ENCODE measurements at places on chromosomes 5 and 9. TPM values are rescaled to one million over a fixed set of nuclear protein-coding genes. Genes with fewer than 3 reads are reported as not detected.

The SPATA9 gene
- not detected for total RNA-seq

The TRAF1 gene
- 0.38 TPM for total RNA-seq

The RLN1 gene
- 0.42 TPM for total RNA-seq

The CCDC192 gene
- not detected for total RNA-seq

The ALDH1A1 gene
- total RNA-seq = not detected

The BTNL8 gene
- total RNA-seq = not detected

The SLC28A3 gene
- total RNA-seq = 0.08 TPM

The EGFLAM gene
- total RNA-seq = 0.31 TPM

The NDOR1 gene
- total RNA-seq = 11.4 TPM

The OR2S2 gene
- not detected for total RNA-seq

The GNAQ gene
- 15.4 TPM for total RNA-seq

The PCDHGA8 gene
- 0.08 TPM for total RNA-seq

The PCDHB10 gene
- under 0.01 TPM for total RNA-seq

The SLC34A3 gene
- not detected for total RNA-seq

The PTGS1 gene
- 18.6 TPM for total RNA-seq

The CARD6 gene
- total RNA-seq = 2.7 TPM

The HAPLN1 gene
- total RNA-seq = not detected

The F2RL2 gene
- total RNA-seq = not detected

The VDAC1 gene
- 340 TPM for total RNA-seq

The CREBRF gene
- 3.5 TPM for total RNA-seq

The SPINK13 gene
- not detected for total RNA-seq

The RASEF gene
- total RNA-seq = 0.55 TPM
